ENCODE measurements at places on chromosomes 13 and 19. TPM values are rescaled to one million over a fixed set of nuclear protein-coding genes. Genes with fewer than 3 reads are reported as not detected.

The SIGLEC14 gene
- total RNA-seq = not detected

DNA sequence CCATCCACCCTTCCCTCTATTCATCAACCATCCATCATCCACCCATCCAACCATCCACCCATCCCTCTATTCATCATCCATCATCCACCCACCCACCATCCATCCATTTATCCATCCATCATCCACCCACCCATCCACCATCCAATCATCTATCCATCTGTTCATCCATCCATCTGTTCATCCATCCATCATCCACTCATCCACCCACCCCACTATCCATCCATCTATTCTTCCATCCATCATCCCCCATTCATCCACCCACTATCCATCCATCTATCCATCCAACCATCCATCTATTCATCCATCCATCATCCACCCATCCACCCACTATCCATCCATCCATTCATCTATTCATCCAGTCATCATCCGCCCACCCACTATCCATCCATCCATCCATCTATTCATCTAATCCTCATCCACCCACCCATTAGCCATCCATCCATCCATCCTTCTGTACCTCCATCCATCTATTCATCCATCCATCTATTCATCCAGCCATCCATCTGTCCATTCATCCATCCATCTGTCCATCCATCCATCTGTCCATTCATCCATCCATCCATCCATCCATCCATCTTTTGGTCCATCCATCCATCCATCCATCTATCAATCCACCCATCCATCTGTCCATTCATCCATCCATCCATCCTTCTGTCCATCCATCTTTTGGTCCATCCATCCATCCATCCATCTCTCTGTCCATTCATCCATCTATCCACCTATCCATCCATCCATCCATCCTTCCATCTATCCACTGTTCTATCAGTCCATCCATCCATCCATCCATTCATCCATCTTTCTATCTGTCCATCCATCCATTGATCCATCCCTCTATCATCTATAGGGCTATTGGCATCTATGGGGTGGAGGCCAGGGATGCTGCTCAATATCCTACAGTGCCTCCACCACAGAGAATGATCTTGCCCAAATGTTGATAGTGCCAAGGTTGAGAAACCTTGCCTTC lies 47.5 kb downstream of the CPAMD8 start:
- DNase-seq = no peak

The SYNGR4 gene
- not detected for total RNA-seq

DNA sequence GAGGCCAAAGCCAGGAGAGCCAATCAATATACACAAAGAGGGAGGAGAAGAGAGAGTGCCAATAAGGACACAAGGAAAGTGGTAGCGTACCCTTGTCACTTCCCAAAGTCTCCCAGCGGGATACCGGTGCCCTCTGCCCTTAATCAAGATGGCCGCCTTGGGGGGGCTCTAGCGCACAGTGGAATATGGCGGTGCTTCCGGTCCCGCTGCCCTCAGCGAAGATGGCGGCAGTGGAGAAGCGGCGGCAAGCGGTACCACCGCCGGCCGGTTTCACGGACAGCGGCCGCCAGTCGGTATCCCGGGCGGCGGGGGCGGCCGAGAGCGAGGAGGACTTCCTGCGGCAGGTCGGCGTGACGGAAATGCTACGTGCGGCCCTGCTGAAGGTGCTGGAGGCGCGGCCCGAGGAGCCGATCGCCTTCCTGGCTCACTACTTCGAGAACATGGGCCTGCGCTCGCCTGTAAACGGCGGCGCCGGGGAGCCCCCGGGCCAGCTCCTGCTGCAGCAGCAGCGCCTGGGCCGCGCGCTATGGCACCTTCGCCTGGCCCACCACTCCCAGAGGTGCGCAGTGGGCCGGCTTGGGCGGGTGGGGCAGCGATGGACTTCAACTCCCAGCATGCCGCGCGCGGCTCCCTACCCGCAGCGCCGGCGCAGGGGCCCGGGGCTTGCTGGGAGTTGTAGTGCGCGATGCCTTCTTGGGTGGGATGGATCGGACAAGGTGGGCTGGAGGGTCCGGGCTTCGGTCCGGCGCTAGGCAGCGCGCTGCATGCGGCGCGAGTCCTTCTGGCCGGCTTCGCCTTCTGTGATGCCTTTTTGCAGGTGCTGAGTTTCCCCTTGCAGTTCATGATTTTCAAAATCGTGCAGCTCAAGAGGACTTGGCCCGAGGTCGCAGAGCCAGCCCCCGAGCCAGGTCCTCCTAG lies at the start of gene TPGS1:
TSS of gene TPGS1 (plus strand) at position 212 of the 918 bp plus-strand sequence. CDS start at position 222, 10 bp downstream.
- DNase-seq = peak; percentile 94

DNA sequence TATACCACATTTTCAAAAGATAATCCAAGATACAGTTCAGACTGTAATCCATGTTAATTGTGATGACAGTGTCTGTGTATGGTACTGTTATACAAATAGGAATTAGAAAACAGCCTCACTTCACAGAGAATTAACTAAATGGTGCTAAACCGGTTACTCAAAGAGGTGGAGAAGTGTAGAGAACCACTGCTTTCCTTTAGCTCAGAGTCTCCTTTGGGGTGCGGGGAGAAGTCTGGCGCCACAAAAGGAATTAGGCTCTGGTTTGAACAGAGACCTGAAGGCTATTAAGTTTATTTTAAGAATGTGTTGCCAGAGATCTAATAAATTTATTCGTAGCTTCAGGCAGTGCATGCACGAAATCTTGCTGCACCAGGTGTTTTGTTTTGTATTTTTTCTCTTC lies 65.8 kb downstream of the FREM2 start:
- no peak for DNase-seq

GRCh38 chr19:55014714-55015113 lies 23.4 kb downstream of the GP6 start:
- peak; percentile 64 for DNase-seq

DNA sequence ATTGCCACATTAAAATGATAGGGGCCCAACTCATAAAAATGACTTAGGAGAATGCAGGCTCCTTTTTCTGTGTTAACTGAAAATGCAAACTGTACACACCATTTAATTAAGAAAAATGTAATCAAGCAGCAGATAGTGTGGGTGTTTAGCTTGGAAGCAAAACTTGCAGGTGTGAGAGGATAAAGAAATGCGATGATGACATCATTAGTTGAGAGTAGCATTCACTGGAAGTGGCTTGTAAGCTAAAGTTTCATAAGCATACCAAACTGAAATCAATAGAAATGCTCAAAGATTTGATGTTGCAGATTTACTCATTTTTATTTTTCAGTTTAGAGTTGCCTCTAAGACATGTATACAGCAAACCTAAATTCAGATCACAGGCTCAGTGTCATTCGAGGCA lies 86.6 kb downstream of the PRR20E start:
- DNase-seq = no peak

The B3GNT8 gene
- 0.55 TPM for total RNA-seq

The TMC4 gene
- total RNA-seq = 0.53 TPM

- no peak for DNase-seq
These were observed 1062.5 kb upstream of the PCDH9 start for GRCh38 chr13:68292601-68293000.

The GRAMD1A gene
- total RNA-seq = 34.8 TPM

DNA sequence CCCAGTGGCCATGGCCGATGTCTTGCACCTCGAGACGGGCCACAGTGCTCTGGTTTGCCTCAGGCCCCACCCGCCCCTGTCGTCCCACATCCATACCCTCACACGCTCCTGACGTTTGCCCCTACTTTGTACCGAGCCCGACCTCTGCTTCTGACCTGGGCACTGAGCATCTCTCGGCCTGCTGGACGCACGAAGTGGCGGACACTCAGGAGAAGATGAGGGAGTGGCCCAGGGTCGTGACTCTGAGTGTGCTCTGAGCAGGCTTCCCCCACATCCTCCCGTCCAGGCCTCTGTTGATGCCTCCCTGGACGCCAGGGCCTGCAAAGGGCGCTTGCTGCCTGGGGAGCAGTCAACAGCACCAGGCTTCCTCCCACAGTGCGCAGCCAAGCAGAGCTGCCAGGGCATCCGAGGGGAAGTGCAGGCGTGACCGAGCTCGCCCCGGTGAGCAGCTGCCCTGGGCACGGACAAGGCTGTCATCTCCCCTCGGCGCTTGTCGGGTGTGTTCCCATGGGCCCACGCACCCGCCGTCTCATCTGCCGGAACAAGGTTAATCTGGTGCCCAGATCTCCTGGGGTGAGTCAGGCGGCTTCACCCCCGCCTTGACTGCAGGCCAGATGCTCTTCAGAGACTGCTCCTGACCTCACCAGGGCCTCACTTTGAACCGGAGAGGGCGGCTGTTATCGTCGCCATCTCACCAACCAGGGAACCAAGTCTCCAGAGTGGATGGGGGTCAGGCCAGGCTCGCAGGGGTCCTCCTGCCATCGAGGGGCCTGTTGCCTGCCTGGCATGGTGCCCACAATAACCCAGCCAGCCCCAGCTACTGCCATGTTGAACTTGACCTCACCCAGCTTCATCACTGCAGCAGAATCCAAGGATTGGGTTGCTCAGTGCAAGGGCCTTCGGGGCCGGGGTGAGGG lies 27.2 kb downstream of the COMP start:
- no peak for DNase-seq

All from right lobe of liver (tissue), 6 donors.